Colonic mucosa (tissue), 4 donors: ENCODE measurements at places on chromosomes 2 and 18. TPM values are rescaled to one million over a fixed set of nuclear protein-coding genes. Genes with fewer than 3 reads are reported as not detected.

Gene DYSF
- total RNA-seq, result 2.4 TPM

Gene LAMA1
- total RNA-seq, result 7.7 TPM

Gene NXPH2
- total RNA-seq, result not detected

Gene ANTXR1
- total RNA-seq, result 17.0 TPM

Gene REG3G
- 1.1 TPM for total RNA-seq

Gene ANKRD62
- 0.19 TPM for total RNA-seq

Gene TMEM169
- total RNA-seq, result 0.15 TPM

Gene TXNDC9
- total RNA-seq, result 26.2 TPM

Gene TUBA3E
- total RNA-seq, result not detected

Gene ARHGEF4
- 2.6 TPM for total RNA-seq

Gene RAMP1
- total RNA-seq, result 27.2 TPM
